ENCODE measurements at places on chromosomes 5 and 9.
A peak's percentile ranks its signal among the peaks of the same experiment; 100 is the strongest.

DNA sequence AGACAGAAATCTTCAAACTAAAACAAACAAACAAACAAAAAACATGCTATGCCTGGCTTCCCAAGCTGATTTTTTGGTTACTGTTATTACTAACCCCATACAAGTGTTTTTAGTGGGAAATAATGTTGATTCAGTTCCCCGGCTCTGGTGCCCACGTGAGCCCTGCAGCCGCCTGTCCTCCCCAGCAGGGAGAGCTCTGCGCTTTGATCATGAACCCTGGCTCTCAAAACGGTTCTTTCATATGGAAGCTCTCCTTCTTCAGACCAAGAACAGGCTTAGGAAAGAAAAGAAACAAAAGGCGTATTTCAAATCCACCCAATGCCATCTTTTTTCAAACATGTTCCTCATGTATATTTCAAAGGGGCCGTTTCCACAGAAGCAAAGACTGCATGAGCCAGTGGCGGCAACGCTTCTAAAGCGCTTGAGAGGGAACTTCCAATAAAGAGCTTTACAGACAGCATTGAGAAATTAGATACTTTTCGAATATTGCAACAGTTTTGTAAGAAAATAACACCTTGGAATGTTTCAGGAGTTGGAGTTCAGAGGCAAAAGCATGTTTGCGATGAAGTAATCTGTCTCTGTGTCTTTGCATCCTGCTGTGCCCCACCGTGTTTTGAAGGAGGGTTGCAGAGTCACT is 74.8 kb downstream of the ICE1 start:
- DNase-seq, result peak; percentile 81

DNA sequence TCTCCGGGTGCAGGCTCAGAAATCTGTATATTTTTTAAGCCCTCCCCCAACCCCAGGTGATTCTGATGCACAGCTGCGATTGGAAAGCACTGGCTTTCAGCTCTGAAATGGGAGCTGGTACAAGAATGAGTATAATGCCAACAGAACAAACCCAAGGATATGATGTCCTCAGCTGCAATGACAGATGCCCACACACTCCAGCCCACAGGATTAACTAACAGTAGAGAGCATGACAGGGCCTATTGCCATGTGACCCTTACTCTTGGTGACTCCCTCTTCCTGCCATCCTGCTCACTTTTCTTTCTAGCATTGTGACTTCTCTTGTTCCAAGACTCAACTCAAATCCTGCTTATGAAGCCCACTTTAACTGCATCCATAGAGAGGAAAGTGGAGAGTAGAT is 174.5 kb downstream of the FGF18 start:
- DNase-seq, result peak; percentile 25

GRCh38 chr5:36417221-36417620 is 115.5 kb upstream of the RANBP3L start:
- DNase-seq, result peak; percentile 50

GRCh38 chr5:34496701-34497469 is 159.2 kb upstream of the RAI14 start:
- no peak for DNase-seq

DNA sequence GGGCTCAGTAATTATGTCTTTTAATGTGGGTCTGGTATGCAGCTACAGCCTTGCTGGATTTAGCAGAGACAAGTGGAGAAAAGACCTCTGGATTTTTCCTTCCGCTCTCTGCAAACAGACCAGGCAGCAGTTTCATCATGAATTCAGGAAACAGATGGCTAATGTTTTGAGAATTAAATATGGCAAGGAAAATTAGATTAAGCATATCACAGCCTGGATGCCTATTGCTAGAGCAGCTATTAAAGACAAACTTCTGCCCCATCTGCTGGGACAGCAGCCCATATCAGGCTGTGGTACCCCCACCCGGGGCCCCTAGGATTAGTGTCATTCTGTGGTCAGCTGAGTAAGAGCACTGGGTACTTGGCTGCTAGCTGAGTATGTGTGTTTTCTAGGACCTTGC is 6.2 kb downstream of the SKP2 start:
- no peak for DNase-seq

DNA sequence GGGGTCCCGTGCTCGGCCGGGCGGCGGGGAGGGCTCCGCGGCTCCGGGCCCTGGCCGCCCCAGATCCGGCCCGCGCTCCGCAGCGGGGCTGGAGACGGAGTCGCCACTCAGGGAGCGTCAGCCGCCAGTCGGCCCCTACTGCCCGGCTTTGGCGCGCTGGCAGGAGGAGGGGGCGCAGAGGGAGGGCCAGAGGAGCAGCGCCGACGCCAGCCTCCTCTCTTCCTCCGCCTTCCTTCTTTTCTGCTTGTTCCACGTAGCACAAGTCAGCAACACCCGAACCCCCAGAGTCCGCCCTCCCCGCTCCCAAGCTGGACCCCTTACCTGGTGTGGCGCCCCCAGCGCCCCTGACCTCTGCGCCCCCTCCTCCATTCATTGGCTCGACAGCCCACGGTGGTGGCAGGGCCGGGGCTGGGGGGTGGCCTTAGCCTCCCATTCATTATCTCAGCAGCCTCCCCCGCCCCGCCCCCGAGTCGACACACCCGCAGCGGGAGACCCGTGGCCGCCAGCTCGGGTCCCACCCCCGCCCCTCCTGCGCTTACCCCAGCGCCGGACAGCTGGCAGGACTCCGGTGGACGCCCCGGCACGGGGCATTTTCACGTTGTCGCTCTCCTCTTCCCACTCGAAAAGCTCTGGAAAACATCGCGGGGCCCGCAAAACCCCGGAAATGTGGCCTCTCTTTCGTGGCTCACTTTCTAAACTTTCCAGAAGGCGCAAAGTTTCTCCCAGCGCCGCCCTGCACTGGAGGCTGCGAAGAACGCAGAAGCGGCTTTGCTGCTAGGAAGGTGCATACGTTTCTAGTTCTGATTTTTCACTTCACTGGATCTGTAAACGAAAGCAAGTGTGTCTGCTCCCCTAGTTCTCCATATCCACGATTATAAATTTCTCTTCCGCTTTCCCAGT is at the start of gene LPAR1:
Gene LPAR1, minus strand, starts transcription at position 140 of the 900 bp plus-strand sequence. CDS start 66,353 bp downstream, outside the sequence.
- DNase-seq, result peak; percentile 88

DNA sequence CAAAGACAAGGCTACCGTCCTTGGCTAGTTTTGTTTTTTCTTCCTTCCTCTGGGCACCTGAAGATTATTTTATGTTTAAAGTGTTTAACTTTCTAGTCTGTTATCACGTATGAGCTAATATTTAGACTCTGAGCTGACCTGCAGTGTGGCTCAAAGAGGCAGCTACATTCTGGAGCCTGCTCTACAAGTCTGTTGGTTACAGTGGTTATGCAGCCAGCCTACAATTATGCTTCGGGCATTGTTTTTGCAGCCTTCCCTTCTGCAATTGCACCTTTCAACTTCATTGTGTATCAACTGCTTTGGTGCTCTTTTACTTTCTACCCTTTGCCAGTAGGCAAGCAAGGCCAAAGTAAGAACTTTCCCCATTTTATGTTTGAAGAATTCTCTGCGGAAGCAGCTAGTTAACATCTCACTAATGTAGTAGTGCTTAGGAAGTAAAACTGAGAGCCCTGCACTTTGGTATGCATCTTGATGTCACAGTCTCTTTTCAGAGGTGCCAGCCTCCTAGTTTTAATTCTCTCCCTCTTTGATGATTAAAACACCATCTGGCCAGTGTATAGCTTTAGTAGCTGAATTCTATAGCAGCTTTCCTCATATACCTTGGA is 322.1 kb downstream of the FAM170A start:
- peak; percentile 52 for DNase-seq

- DNase-seq, result no peak
Observed at GRCh38 chr5:157764531-157764930, 21.0 kb downstream of the LSM11 start.
